ENCODE measurements at places on chromosomes 3 and 15.
A peak's percentile ranks its signal among the peaks of the same experiment; 100 is the strongest.

DNA sequence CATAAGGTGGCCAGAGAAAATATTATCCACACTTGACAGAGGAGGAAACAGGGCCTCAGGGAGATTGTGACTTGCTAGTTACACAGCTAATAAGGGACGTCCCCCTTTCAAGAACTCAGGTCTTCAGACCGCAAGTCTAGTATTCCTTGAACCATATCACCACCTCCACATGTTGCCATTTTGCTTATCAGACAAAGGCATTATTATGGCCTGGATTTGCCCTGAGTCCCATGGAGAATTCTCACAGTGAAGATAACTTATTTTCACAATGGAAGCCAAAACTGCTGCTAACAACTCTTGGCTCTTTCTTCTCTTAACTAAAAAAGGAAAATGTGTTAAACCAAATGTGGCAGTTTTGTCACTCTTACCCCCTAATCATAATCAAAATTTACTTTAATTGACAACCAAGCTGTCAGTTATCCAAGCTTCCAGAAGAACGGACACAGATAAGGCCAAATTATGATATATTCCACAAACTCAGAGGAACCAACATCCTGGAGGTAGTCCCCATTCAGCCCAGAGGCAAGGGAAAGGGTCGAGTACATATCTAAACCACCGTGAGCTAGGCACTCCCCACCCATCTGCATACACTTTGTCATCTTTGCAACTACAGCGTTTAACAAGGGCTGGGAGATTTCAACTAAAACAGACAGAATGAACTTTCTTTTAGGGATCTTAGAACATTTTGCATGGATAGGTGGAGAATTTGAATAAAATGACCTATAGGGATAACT lies 63.6 kb upstream of the THBS1 start:
- DNase-seq: no peak

- no peak for DNase-seq
These were observed 11.5 kb downstream of the MYLK start for GRCh38 chr3:123872621-123873020.

DNA sequence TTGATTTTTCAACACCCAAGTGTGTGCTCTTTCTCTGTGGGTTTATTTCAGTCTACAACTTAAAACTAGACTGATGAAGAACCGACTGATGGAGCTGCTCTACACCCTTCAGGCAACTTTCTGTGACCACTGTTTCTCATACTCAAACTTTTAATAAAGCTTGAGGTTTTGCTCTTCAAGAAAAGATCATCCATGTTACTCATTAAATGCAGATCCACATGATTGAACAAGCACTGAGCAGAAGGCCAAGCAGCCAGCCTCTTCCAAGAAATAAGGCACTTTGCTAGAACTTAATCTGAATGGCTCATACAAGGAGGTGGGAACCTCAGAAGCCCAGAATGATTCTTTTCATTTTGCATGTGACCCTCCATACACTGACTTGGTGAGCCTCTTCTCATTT lies 8.7 kb downstream of the SLC27A2 start:
- DNase-seq: peak; percentile 26

GRCh38 chr15:70088455-70088854 lies 9.3 kb downstream of the TLE3 start:
- peak; percentile 38 for DNase-seq

- DNase-seq: no peak
These were observed 32.2 kb upstream of the LACTB start for GRCh38 chr15:63089260-63090043.

- DNase-seq: no peak
These were observed 127.6 kb upstream of the LPP start for GRCh38 chr3:188026191-188026968.

- no peak for DNase-seq
These were observed 36.5 kb downstream of the RPN1 start for GRCh38 chr3:128614076-128614475.

DNA sequence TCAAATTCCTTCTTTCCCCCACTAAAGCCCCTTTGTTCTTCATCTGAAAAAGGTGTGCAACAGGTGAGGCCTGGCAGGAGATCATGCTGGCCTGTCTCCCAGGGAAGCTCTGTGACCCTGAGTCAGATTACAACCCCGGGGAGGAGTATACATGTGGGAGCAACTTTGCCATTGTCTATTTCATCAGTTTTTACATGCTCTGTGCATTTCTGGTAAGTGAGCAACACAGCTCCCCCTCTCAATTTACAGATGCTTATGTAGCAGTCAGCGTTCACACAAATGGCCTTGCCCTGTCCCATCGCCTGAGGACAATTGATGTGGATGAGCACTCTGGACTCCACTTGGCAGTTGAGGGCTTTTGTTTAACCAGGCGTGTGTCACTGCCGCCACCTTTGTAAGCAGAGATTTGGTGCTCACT lies 70.4 kb downstream of the CHDH start:
- DNase-seq: no peak

GRCh38 chr15:85956532-85957275 lies 123.0 kb upstream of the AGBL1 start:
- DNase-seq: no peak

DNA sequence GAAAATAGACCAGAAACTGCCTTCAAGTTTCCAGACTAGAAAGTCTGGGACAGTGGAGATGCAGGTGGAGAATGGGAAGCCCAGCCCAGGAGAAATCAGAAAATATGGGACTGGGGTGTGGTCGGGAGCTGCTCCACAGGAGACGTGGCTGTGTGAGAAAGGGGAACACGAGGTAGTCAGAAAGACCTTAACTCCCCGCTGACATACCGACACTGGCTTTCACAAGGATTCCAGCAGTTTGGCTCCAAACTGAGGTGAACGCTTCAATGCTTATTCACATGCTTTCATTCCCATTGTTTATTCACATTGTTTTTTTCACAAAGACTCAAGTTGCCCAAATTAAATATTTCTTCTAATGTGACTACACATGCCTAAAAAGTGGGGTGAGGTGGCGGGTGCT lies 111.5 kb upstream of the SLCO3A1 start:
- DNase-seq: no peak

All from activated CD4-positive, alpha-beta T cell treated with anti-CD3 and anti-CD28 coated beads, Interleukin-10, Interleukin-2, amounts not matched to agents 100 ng/mL and 50 ng/mL, durations not matched to agents 16 hours and 8 hours (primary cell).